LoVo (cell line): ENCODE measurements at places on chromosomes 4 and X.

- DNase-seq = no peak
Observed at GRCh38 chr4:24769571-24769970, 25.8 kb upstream of the SOD3 start.

DNA sequence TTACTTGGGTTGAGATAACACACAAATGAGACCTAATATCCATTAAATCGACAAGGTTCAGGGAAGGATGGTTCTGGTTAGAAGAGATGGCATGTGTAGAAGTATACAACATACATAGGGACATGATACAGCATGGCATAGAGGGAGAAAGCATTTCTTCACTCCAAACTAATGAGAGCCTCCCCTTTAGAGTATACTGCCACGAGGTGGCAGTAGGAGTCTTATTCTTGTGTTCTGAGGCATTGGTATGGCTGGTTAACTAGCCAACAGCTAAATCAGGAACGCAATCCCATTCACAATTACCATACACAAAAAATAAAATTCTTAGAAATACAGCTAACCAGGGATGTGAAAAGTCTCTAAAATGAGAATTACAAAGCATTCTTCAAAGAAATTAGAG lies 29.1 kb upstream of the TRO start:
- peak; percentile 1 for DNase-seq

- DNase-seq = peak; percentile 59
Observed at GRCh38 chr4:119861731-119862130, 204.9 kb downstream of the MAD2L1 start.

DNA sequence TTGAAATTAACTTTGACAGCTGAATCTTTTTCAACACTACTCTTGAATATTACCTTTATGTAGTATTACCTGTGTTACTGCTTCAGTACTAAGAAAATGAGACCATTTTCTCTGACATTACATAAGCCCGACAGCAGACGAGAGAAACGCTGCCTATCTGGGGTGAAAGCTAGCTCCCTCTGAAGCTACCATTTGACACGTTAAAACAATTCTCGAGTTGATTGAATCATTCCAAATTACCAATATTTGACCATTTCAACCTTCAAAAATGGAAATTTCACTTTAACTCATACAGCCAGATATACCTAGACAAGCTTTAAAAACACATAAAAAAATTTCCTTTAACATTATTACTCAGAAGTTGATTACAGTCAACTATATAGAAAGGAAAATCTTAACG lies 836 bp downstream of the GPM6A start:
- DNase-seq = no peak

DNA sequence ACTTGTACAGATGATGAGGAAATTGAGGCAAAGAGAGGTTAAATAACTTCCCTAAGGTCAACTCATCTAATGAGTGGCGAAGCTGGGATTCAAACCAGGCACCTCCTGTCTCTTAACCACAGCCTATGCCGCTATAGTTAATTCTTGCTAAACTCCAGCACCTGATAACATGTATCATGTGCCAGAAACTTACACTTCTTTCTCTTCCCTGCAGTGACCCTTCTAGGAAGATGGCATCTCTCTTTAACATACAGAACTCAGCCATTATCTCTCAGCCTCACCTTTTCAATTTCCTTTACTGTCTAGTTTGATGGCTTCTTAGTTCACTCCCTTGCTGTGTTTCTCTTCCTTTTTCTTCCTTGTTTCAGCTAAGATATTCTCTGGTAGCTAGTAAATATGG lies 2.5 kb downstream of the VBP1 start:
- no peak for DNase-seq

DNA sequence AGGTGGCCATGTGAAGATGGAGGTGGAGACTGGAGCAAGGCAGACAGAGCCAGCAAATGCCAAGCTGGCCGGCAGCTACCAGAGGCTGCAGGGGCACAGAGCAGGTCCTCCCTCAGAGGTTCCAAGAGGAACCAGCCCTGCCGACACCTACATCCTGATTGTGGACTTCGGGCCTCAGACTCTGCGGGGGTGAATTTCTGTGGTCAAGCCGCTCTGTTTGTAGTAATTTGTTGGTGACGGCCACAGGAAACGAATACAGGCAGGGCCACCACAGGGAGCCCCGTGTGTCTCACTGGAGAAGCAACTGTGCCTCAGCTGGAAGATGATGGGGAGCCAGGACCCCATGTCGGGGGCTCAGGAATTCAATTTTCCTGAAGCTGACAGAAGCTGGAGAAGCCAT lies 28.3 kb downstream of the ZFYVE28 start:
- DNase-seq = no peak

DNA sequence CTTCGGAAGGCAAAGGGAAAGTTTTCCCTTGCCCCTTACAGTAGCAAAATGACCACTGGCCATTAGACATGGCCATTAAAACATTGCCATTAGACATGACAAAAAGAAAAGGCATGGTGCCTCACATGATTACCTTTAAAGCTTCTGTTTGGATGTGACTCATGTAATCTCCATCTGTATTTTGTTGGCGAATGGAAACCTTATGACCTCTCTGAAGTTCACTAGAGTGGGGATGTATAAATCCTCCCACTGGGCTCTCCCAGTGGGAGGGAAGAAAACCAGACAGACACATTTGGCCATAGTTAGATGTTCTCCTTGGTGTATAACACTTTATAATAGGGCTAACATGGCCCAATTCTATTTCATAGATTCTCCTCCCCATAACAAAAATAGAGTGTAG lies 152.6 kb downstream of the MAGEB17 start:
- DNase-seq = no peak

DNA sequence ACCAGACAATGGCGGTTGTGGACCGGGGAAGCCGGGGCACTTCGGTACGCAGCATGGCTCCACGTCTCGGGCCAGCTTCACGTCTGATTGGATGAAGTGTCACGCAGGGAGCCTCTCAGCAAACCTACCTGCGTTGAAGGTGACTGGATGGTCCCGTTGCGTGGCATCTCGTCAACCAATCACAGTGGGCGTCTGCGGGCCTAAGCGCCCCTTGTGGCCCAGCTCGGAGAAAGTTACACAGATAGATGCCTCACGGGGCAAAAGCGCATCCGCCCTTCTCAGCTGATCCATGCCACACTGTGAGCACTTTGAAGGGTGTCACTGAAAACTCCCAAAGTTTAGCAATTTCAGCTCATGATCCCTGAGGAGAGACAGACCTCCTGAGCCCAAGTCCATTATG lies at the start of gene H2BW1:
TSS of gene H2BW1 (minus strand) at position 103 of the 400 bp plus-strand sequence. CDS start 132 bp downstream, outside the sequence.
- DNase-seq = no peak

DNA sequence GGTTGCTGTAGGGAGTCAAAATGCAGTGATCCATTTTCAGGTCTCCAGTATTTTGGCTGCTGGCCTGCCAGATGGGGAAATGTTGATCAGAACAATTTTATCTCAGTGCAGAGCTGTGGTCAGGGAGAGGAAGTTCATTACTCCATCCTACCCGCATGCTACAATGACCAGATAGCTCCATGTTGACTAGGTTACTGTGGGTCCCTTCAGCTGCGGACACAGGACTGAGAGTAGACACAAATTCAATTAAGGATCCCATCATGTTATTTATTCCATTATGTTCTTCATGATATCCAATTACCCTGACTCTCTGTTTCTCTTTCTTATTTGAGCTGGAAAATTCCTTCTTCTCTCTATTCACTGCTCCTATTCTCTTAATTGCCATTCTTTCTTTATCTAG lies 16.3 kb downstream of the SYNPO2 start:
- no peak for DNase-seq

- no peak for DNase-seq
Observed at GRCh38 chrX:69113723-69114122, 51.5 kb downstream of the PJA1 start.

DNA sequence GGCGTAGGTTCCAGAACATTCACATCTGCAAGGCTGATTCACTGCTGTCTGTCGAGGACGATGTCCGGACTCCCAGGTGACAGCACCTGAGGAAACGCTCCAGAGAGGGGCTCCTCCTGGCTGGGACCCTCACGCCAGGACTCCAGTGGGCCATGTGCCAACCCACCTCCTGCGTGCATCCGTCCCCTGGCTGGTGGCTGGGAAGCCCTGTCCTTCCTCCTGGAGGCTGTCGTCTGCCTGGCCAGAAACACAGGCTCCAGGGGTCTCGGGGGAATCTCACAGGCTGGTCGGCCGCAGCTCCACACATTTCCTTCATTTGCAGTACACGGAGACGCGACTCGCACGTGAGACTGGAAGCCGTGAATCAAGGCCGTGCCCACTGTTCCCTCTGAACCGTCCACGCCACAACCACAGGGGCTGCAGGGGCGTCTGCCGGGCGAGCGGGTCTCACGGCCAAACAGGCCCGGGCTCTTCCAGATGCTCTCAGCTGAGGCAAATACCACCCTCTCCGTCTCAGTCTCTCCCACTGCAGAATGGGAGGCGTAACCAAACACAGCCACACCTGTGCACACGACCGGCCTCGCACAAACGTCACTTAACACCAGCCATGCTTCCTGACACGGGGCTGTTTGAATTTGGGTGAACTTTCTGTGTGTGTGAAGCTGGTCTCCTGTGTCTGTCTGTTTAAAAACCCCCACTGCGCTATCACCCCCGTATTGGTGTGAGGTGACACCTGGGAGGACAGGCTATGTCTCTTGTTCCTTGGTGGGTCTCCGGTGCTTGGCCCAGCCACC lies 38.7 kb upstream of the MXD4 start:
- no peak for DNase-seq

DNA sequence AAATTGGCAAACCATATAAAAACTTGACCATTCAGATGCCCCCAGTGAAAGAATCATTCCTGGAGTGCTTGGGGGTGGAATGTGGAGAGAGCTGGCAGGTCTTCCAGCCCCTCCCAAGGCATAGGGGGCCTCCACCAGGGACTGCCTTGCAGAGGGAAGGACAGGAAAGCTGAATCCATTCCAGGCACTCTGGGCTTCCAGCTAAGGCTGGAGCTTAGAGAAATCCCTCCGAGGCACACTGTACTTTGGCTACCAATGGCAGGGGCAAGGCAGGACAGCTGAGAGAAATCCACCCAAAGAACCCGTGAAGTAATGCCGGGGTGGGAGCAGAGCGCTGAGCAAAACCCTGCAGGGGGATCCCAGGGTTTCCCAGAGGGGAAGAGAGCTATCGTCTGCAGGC lies 4.0 kb downstream of the CENPU start:
- no peak for DNase-seq
